Colonic mucosa (tissue), 4 donors: ENCODE measurements at places on chromosomes 5 and 9. TPM values are rescaled to one million over a fixed set of nuclear protein-coding genes. Genes with fewer than 3 reads are reported as not detected.
A peak's percentile ranks its signal among the peaks of the same experiment; 100 is the strongest.

DNA sequence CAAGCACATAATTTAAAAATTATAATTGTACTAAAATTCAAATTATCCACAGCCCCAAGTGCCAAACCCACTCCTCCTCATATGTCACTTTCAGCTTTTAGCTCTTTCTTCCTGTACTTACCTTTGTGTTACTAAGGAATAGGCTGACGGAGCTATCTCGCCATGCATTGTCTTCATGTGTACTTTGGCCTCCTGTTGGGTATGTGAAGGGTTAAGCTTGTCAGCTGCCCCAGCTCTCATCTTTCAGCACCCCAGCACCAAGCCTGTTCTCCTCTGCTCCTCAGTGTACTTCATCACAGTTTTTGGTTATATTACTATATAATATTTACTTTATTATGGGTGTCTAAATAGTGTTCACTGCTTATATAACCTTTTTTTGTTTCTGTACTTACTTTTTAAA lies 46.2 kb downstream of the OSTF1 start:
- no peak for DNase-seq

DNA sequence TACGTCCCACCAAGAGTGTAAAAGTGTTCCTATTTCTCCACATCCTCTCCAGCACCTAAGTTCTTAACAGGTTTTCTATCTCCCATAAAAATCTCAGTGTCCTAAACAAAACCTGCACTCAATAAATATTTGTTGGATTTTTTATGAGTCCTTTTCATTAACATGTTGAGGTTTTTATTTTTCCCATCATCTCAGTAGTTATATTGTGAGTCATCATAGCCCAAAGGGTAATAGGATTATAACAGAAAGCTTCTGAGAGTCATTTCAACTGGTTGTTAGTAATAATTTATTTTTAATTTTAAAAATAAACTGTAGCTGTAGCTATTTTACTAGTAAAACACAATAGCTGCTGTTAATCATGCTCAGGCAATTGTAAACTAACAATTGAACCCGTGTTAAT lies 331.6 kb upstream of the SLC30A5 start:
- no peak for DNase-seq

DNA sequence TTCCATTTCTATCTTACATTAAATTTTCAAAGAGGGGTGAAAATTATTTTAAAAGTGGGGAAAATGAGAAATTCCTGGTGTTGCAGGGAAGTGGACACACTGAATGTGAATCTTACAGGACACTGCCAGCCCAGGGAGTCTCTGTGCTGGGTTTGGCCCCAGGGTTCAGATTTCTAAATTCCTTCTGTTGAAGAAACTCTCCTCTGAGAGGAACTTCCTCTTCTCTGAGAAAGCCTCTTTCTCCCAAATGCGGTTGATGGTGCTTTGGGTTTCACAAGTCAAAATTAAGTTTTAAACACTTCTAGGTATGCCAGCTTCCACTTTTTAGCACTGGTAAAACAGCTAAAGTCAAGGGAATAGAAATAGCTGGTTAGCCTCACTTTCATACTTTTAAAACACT lies 317.9 kb upstream of the ITGA1 start:
- DNase-seq = no peak

GRCh38 chr9:132426639-132427414 lies 16.8 kb downstream of the CFAP77 start:
- no peak for DNase-seq

DNA sequence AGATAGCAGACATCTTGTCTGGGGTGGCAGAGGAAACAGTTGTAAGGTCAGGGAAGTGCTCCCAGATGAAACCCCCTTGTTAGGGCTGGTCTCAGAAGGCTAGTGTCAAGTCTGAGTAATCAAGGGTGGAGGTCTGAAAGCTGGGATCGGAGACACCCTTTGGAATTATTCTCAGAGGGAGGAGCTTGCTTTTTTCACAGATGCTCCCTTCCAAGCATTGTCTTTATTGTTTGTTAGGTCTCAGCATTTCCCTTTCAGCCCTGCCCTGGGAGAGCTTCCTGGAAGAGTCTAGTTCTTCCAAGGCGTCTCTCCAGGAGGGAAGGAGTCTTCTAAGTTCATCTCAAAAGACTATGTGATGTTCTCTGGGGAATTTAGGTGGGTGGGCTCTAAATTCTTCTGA lies 3.2 kb downstream of the TEK start:
- DNase-seq = no peak

- no peak for DNase-seq
Observed at GRCh38 chr5:151295138-151295537, 8.4 kb downstream of the SLC36A3 start.

- DNase-seq = no peak
Observed at GRCh38 chr9:13266167-13266566, 13.3 kb downstream of the MPDZ start.

GRCh38 chr5:109762821-109763220 lies 73.1 kb downstream of the MAN2A1 start:
- DNase-seq = no peak

GRCh38 chr5:112637343-112637742 lies 100.3 kb upstream of the APC start:
- no peak for DNase-seq

- no peak for DNase-seq
Observed at GRCh38 chr5:132116072-132116471, 42.5 kb downstream of the CSF2 start.

- no peak for DNase-seq
Observed at GRCh38 chr9:90204128-90204831, 438.3 kb downstream of the DIRAS2 start.

- DNase-seq = peak; percentile 11
Observed at GRCh38 chr9:114002986-114003350, 75.1 kb downstream of the AMBP start.

GRCh38 chr5:157502143-157502647 lies 42.2 kb downstream of the NIPAL4 start:
- DNase-seq = no peak

DNA sequence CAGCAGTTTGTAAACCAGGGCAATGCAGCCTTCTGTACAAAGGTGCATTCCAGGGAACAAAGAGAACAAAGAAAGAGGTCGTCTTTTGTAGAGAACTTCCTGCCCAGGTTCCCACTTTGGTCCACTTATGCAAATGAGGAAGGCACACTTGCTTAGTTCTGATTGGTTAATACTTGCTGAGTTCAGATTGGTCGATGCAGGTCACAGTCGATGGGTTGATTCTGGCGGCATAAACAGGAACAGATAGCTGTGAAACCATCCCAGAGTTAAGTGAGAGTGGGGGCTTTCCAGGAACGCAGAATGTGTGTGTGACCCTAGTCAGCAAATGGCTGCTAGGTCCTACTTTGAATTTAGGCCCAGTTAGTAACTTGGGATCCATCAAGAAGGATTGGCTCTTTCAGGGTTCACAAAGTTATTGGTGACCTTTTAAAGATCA lies 1.8 kb upstream of the ADAMTS13 start:
- DNase-seq = no peak

DNA sequence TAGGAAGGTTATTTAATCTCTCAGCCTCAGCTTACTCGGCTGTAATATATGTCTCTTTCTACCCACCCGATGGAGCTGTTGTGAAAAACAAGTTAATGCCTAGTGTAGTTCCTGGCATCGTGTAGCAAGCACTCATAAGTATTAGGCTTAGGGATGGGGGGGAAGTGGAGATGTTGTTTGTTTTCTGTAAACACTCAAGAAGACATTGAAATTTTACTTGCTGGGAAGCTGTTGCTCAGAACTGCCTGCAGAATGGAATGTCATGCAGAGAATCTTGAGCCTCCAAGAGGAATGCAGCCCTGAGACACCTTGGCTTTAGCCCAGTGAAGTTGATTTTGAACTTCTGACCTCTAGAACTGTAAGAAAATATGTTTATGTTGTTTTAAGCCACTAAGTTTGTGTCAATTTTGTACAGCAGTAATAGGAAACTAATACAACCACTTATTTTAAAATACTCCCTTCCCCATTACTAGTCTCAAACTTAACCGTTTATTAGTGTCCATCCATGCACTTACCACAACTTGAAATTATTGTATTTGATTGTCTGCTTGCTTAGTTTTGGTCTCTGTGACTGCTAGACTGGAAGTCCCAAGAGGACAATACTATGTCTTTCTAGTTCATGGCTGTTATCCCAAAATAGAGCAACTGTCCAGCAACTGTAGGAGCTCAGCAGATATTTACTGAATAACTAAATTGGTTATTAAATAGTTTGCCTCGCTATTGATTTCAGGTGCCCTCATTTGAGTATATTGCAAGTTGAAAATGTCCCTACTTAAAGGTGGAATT lies 53.8 kb downstream of the MFAP3 start:
- no peak for DNase-seq

DNA sequence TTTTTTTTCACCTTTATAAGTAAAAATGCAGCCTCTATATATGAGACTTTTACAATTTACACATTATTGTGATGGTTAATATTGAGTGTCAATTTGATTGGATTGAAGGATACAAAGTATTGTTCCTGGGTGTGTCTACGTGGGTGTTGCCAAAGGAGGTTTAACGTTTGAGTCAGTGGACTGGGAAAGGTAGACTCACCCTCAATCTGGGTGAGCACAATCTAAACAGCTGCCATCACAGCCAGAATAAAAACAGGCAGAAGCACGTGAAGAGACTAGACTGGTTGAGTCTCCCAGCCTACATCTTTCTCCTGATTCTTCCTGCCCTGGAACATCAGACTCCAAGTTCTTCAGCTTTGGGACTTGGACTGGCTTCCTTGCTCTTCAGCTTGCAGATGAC lies 132.8 kb upstream of the DPYSL3 start:
- no peak for DNase-seq

- no peak for DNase-seq
Observed at GRCh38 chr5:123282444-123282843, 140.8 kb downstream of the CEP120 start.

- no peak for DNase-seq
Observed at GRCh38 chr9:37650299-37650872, 368 bp upstream of the FRMPD1 start.

GRCh38 chr5:38825494-38825893 lies 20.3 kb upstream of the OSMR start:
- no peak for DNase-seq

- DNase-seq = no peak
Observed at GRCh38 chr9:107334103-107334776, 51.2 kb downstream of the RAD23B start.

- peak; percentile 12 for DNase-seq
Observed at GRCh38 chr9:126379661-126380360, 53.2 kb downstream of the MVB12B start.

RANBP3L gene
- total RNA-seq = 0.19 TPM

LRRC70 gene
- total RNA-seq = 1.0 TPM

C7 gene
- 23.3 TPM for total RNA-seq

MARCOL gene
- not detected for total RNA-seq

UGT3A2 gene
- not detected for total RNA-seq

MEIKIN gene
- not detected for total RNA-seq

DEPDC1B gene
- 25.1 TPM for total RNA-seq
